ENCODE measurements at places on chromosomes 3 and 15. TPM values are rescaled to one million over a fixed set of nuclear protein-coding genes. Genes with fewer than 3 reads are reported as not detected.

DNA sequence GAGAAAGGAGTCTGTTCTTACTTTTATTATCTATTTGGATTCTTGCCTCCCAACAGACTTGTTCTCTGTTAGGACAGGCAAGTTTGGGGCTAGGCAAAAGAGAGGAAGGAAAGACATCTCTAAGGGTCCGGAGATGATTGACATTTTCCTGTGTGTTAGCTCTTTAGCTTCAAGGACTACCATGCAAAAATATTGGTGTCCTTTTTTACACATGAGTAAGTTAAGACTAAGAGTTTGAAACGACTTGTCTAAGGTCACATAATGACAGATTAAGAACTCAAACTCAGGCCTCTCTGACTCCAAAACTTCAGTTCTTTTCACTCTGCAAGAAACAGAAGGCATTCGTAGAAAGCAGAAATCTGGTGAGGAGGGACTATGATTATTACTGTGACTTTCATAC is 5.9 kb downstream of the LMCD1 start:
- DNase-seq, result no peak

DNA sequence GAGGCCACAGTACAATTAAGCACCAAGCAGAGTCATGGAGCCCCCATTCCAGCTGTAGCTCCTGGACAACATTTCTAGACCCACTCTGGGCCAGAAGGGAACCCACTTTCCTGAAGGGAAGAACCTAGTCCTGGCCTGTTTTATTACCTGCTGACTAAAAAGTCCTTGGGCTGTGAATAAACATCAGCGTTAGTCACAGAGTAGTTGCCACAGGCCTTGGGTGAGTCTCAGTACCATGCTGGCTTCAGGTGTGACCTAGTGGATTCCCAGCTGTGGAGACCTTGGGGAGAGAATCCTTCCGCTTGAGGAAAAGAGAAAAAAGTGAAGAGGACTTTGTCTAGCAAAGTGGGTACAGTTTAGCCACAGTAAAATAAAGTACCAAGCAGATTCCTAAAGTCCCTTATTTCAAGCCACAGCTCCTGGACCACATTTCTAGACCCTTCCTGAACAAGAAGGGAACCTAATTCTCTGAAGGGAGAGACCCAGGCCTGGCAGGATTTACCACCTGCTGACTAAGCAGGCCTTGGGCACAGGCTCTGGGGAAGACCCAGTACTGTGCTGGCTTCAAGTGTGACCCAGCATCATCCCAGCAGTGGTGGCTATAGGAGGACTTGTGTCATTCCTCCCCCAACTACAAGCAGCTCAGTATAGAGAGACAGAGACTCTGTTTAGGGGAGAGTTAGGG is 118.3 kb upstream of the KCNH8 start:
- DNase-seq, result no peak

GRCh38 chr3:114178770-114179368 is at the start of gene DRD3:
TSS of gene DRD3 (minus strand) at chr3:114179052. CDS start at chr3:114171992, 7,060 bp downstream.
- no peak for DNase-seq

DNA sequence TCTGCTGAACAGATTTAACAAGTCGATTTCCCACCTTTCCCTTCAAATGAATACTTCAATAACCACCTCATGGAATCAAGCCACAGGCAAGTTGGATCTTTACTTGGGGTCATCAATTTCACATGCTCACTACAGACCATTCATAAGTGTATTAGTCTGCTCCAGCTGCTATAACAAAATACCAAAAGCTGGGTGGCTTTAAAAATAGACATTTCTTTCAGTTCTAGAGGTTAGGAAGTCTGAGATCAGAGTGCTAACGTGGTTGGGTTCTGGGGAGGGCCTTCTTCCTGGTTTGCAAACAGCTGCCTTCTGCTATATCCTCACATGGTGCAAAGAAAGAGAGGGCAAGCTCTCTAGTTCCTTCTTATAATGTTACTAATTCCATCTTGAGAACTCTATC is 5.1 kb downstream of the GPR176 start:
- DNase-seq, result no peak

CIP2A gene
- total RNA-seq, result 57.0 TPM

SEMA4B gene
- total RNA-seq, result 17.8 TPM

DNA sequence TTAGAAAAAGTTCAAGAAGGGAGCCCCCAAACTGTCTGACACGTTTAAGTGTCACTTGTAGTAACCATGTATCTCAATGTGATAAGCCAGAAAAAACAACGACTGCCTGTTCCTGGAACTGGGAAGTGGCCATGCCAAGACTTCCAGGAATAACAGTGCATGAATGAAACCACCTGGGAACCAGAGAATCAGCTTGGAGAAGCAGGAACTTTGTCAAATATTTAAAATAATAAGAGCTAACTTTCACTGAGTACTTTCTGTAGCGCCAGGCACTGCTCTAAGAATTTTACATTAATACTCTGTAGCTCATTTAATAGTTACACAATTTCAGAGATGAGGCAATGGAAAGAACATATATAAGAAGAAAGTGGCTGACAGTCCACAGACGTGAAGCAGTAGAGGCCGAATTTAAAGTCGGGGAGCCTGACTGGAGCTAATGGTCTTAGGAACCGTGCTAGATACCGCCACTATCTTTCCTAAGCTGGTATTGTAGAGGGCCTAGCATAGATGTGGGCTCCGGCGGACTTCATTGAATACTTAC is 876 bp downstream of the PLSCR1 start:
- DNase-seq, result no peak

GOLGA6B gene
- not detected for total RNA-seq

DNA sequence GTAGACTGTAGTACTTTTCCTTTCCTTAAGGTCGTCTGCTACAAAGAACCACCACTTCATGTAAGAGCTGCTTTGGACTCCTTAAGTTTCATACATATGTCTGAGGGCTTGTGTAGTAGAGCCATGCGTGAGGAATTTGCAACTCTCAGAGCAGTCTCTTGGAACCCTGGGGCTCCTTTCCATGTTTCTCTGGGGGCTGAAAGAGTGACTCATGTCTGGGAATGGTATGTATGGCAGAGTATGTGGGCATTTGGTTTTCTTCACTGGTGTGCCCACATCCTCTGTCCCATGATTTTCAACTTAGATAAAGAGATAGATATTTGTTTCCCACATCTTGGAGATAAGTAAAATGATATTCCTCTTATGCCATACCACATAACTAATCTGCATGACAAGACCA is 20.6 kb upstream of the RBM5 start:
- DNase-seq, result no peak

LIPH gene
- total RNA-seq, result not detected

GRCh38 chr3:171347301-171348039 is 112.7 kb downstream of the TNIK start:
- DNase-seq, result no peak

GRCh38 chr3:133396906-133397305 is 3.0 kb upstream of the BFSP2 start:
- DNase-seq, result no peak

DNA sequence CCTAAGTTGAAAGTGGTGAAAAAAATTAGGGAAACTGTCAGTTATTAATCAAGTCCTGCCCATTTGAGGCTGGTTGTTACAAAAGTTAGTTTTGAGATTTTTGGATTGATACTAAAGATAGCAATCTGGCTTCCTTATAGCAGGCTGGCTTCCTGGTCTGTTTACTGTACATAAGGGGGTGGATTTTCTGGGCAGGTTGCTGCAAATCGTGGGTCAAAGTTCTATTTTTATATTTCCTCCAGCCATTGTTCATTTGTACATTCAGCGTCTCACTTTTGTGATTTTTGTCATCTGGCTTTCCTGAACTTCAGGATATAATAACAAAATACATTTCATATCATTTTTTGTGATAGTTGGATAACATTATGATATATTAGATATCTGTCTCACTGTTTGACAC is 49.5 kb downstream of the CLDN1 start:
- DNase-seq, result no peak

SSR3 gene
- total RNA-seq, result 233 TPM

DNA sequence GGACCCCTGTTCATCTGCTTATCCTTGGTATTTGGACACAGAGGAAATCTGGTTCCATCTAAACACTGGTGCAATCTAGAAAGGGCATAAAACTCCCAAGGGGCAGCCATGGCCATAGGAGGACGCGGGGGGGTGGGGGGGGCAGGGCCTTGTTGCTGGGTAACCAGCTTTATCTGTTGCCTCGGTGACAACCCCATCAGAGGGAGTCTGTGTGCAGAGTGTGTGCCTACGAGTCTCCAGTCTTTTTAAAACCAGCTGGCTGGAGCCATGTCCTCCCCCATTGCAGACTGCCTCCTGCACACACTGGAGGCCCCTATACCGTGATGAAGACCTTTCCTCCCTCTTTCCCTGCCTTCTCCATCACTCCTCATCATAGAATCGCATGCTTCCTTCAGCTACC is 26.4 kb upstream of the CORO2B start:
- DNase-seq, result no peak

Data from SJSA1 (cell line).